ENCODE measurements at places on chromosomes 5 and 9.

GRCh38 chr5:32096891-32097595, 77.1 kb downstream of the GOLPH3 start:
- DNase-seq, result no peak

DNA sequence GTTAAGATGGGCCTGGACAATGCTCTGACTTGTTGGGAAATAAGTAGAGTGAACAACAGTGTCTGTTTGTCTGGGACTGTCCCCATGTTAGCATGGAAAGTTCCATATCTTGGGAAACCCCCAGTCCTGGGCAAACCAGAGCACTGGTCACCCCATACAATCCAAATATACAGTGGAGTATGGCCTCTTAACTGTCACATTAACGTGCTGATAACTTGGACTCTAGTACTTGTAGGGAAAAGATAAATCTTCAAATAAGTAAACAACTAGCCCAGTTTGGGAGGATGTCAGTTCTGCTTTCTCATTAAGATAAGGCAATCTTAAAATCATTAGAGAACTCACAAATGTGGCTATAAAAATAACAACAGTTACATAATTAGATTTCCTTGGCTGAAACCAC, 47.6 kb upstream of the JAK2 start:
- DNase-seq, result no peak

- DNase-seq, result peak; percentile 95
Observed at GRCh38 chr9:89038382-89039103, 47.3 kb downstream of the S1PR3 start.

GRCh38 chr5:148963664-148964063, 99.2 kb downstream of the SH3TC2 start:
- DNase-seq, result no peak

- DNase-seq, result no peak
Observed at GRCh38 chr9:24071716-24072115, 245.7 kb upstream of the ELAVL2 start.

GRCh38 chr5:133873449-133873848, 95.0 kb downstream of the C5orf15 start:
- DNase-seq, result no peak

- no peak for DNase-seq
Observed at GRCh38 chr5:143401227-143402016, 2.1 kb downstream of the NR3C1 start.

DNA sequence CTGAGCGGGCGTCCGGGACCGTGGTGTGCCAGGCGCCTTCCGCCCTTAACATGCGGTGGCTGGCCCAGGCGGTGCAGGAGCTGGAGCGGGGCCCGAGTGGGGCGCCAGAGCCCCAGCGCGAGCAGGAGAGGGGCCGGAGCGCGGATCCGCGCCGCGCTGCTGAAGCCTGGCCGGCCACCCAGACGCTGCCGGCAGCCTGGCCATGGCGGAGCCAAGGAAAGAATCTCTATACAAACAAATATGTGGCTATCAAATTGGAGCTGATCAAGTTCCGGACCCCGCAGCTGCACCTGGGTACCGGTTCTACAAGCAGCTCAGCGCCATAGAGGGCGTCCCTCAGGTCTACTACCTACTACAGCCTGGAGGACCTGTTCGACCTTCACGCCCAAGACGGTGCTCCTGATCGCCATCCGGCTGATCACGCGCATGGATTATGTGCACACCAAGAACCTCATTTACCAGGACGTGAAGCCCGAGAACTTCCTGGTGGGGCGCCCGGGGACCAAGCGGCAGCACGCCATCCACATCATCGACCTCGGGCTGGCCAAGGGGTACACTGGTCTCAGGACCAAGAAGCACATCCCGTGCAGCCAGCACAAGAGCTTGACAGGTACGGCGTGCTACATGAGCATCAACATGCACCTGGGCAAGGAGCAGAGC, 55.8 kb downstream of the JAK2 start:
- DNase-seq, result no peak

DNA sequence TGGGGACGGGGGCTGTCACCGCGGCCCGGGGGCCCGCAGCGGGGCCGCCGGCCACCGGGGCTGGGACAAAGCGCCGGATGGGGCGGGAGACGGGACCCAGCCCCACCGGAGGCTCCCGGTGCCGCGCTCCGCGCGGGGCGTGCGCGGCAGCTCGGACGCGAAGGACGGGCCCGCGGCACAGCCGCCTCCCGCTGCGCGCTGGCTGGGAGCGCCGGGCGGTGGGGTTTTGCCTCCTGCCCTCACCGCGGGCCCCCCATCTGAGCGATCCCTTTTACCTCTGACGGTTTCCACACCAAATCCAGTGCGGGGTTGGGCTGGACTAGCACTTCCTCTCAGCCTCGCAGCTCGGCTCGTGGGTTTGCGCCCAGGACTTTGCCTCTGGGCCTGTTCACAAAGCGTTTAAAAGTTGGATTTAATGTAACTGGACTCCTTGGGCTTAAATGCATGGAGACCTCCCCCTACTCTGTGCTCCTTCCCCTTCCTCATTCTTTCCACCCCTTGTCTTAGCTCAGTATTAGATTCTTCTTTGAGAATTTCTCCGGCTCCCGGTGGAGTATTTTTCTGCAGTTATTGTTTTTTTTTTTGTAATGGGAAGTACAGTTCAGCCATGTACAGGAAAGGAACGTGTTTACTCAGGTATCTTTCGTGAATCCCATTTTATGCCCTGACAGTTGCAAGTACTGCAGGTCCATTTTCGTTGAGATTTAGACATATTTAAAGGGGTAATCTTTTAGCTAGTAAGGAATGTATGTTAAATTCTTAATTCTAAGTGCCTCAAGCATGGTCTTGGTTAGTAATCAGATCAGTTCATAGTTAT, 691 bp downstream of the FCHO2 start:
- no peak for DNase-seq

DNA sequence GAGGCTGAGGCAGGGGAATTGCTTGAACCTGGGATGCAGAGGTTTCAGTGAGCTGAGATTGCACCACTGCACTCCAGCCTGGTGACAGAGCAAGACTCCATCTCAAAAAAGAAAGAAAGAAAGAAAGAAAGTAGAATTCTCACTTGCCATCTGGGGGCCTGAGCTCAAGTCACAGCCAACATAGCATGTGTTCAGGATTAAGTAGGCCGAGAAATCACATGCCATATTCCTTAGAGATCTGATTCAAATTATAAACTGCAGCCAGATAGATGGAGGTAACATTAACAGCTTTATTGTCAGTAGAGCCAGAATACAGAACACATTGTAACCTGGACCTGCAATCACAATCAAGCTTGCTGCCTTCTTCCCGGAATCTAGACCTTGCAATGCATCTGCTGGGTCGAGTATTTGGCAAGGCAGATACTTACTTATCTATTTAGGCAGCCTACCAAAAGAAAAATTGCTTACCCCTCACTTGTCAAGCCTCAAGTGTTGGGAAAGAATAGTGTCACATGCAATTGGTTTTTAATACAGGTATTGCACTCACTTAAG, 173.7 kb downstream of the CPLANE1 start:
- DNase-seq, result no peak

GRCh38 chr5:14250748-14251701, 107.9 kb downstream of the TRIO start:
- DNase-seq, result no peak

DNA sequence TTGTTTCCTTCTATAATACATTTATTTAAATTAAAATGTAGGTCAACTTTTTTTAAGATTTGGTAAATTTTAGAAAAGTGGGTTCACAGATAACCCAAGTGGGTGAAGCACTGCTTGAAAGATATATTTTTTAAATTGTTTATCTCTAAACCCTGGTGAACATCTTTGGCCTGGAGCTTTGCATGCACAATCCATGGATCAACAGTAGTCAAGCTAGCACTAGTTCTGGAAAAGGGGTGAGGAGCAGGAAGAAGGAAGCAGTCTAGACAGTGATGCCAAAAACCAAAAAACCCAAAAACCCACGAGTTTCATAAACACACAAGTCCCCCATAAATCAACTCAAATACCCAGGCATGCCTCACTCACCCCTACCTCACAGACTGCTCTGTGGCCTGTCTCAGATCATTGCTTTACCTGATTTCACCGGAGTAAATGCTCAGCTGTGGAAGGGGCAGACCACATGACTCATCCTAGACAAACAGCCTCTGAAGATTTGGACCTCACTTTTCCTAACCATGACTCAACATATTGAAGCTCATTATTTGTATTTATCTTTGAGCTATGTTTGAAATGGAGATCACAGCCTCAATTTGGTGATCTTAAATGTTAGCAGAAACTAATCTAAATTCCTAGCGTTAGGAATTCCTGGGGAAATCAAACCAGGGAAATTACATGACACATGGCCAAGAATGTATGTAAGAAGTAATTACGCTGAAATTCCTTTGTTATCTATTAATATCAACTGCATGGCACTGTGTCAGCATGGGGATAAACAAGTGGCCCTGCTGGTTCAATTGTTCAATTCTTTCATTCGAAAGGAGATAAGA, 149.6 kb downstream of the ZNF608 start:
- peak; percentile 29 for DNase-seq

- DNase-seq, result no peak
Observed at GRCh38 chr9:113935677-113936380, 59.7 kb downstream of the ZNF618 start.

DNA sequence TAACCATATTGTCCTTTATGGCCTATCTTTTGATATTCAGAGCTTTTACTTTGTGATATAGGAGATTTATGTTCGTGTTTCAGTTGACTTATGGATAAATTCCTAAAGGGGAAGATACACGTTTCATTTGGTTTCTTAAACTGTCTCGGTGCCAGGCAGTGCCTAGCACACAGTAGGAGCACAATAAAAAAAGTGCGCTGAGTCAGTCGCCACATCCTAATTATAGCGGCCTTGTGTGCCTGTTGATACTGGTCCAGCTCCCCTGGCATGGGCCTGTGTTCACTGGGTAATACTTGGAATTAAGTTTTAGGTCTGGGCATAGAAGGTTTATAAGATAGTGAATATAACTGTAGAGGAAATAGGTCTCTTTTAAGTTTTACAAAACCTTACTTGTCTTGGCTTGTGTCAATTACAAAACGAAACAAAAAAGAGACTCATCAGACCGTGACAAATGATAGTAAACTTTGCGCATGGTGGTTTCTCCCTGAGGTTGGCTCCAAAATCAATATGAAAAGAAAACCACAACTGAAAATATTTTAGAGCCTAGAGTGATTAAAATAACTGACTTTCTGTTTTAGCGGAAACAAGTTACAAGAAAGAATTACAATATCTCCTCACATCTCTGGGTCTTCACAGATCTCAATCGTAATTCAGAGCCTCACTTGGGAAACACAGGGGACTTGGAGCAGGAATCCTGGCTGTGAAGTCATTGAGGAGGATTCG, 84.8 kb downstream of the MVB12B start:
- DNase-seq, result no peak

GRCh38 chr5:171506951-171507350, 87.5 kb downstream of the FGF18 start:
- no peak for DNase-seq

DNA sequence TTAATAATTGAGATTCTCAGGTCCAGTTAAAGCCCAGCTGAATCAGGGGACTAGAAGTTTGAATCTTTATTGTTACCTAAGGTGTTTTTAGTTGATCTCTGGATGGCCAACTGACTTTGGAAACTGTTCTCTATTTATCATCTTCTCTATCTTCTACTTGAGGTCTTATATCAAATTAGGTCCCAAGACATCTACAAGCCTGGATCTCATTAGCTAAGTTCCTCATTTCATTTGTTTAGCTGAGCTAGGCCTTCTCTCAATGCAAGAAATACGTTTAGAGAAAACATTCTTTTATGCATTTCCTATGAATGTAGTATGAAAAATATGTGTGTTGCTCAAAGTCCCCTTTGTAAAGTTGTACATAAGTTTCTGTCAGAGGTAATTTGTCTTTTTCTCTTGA, 196.6 kb downstream of the PTTG1 start:
- no peak for DNase-seq

GRCh38 chr5:130141659-130142320, 237.5 kb downstream of the CHSY3 start:
- DNase-seq, result no peak

- DNase-seq, result no peak
Observed at GRCh38 chr5:127228540-127229184, 61.9 kb upstream of the MEGF10 start.

DNA sequence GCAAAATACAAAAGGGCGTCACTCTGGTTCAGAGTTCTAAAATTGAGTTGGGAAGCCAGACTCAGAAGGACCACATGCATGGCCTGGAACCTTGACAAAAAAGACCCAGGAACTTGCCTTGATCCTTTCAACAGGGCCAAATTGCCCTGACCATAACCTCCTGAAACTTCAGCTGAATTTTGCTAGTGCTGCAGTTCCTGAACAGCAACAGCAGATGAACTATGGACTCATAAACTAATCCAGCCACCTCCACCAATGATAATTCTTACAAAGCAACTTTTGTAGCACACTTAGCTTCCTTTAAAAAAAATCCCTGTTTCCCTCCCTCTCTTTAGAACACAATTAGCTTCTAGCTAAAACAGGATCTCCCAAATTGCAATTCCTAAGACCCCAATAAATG, 155.9 kb downstream of the MAT2B start:
- no peak for DNase-seq

GRCh38 chr5:58330781-58331180, 129.1 kb downstream of the PLK2 start:
- DNase-seq, result no peak

DNA sequence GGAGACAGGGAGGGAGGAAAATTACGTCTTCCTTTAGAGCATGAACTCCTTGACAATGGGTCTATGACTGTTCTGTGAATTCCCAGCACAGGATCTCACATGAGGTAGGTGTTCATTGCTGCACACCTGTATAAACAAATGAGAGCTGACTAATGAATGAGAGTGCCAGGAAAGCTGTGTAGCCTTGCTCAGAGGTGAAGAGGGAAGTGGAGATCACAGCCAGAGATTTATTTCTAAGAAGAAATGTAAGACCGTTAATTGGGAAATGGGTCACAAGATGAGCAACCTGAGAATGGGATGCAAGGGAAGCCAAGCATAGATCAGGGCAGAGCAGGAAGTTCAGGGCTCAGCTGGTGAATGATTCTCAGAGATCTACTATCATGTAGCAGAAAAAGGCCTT, 295.1 kb downstream of the CDK5RAP2 start:
- DNase-seq, result no peak

DNA sequence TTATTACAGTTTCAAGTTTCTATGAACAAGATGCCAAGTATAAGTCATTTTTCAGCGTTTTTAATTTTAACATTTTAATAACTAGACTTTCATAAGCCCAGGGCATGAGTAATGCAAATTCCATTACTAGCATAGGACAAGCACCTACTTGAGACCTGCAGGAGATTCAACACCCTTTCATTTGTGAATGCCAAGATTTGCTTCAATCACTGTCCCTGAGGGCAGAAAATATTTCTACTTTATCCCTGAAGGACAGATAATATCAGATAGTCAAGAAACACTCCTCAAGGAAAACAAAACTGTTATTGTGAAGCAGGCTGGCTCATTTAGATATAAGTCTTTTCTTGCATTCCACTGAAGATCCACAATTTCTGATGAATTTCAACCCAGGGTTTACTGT, 27.7 kb upstream of the ZNF622 start:
- DNase-seq, result no peak

- no peak for DNase-seq
Observed at GRCh38 chr5:175561085-175561484, 82.7 kb downstream of the SFXN1 start.

- no peak for DNase-seq
Observed at GRCh38 chr5:179376701-179377420, 31.6 kb upstream of the ADAMTS2 start.

Measured in GM04503 (cell line).